ENCODE measurements at places on chromosomes 12 and 14.
A peak's percentile ranks its signal among the peaks of the same experiment; 100 is the strongest.

DNA sequence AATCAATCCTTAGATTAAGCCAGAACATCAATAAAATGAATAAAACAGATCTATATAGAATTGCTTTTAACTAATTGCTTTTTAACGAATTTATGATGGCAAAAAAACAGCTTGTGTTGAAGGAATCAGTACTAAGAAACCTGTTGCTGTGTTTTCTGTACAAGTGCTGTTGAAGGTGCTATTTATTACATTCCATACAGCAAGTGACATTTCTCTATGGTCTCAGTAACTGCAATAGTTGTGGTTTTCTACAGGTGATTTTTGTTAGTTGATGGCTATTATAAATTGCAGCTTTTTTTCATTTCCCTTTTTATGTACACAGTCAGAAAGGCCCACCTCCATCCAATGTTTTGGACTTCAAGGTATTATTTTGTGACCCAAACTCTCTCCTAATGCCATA lies 56.6 kb downstream of the SLC2A13 start:
- no peak for DNase-seq

DNA sequence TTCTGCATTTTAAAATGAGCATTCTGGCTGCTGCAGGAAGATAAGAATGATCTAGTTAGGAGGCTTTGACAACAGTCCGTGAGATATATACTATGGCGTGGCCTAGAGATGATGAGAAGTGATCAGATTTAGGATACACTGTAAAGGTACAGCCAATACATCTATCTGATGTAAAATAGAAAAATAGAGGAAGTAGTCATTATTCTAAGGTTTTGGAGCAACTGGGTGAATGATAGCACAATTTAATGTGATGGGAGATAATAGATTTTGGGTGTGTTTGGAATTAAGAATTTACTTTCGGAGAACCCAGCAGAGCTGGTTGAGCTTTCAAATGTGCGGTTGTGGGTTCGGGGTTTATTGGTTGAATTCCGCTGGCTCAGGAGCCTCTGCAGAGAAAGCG lies at the start of gene ANP32D:
TSS of gene ANP32D (plus strand) at position 301 of the 400 bp plus-strand sequence. CDS start 106 bp downstream, outside the sequence.
- DNase-seq = no peak

DNA sequence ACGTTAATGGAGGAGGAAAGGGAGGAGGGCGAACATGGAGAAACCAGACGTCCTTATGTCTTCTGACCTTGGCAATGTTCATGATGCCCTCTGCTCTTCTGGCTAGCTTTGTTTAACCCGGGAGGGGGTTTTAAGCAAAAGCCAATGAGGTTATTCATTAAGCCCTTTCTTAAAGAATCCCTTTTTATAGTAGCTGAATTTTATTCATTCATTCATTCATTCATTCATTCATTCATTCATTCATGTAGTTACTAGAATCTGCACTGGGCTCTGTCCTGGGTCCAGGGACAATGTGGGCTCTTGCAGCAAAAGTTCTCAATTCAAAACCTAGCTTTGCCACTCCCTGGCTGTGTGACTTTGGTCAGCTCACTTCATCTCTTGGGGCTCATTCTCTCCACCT lies 14.0 kb downstream of the LHX5 start:
- no peak for DNase-seq

- DNase-seq = no peak
Measured at GRCh38 chr14:55126932-55127459, 2.1 kb upstream of the LGALS3 start.

DNA sequence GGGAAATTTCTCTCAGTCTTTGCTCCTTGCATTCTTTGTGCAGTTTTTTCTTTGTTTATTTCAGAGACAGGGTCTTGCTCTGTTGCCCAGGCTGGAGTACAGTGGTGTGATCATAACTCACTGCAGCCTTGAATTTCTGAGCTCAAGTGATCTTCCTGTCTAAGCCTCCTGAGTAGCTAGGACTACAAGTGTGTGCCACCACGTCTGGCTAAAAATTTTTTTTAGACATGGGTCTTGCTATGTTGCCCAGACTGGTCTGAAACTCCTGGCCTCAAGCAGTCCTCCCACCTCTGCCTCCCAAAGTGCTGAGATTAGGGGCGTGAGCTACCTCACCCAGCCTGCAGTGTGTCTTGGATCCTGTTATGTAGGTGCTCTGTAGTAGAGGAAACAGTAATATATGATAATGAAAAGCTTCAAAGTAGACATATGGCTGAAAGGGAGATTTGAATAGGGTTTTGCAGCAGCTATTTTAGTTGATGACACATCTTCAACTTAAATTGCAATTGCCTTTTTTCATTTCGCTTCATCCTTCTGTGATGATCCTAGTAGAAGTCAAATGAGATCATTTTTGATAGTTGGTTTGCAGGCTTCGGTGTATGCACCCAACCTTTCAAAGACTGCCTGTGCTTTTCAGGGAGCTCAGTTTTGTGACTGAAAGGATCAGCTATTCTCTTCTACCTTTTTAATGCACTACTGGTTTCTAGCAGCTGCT lies 75.4 kb downstream of the FUT8 start:
- no peak for DNase-seq

- DNase-seq = no peak
Measured at GRCh38 chr12:124147575-124147974, 147.3 kb upstream of the RFLNA start.

- no peak for DNase-seq
Measured at GRCh38 chr12:101947316-101947715, 69.9 kb downstream of the DRAM1 start.

DNA sequence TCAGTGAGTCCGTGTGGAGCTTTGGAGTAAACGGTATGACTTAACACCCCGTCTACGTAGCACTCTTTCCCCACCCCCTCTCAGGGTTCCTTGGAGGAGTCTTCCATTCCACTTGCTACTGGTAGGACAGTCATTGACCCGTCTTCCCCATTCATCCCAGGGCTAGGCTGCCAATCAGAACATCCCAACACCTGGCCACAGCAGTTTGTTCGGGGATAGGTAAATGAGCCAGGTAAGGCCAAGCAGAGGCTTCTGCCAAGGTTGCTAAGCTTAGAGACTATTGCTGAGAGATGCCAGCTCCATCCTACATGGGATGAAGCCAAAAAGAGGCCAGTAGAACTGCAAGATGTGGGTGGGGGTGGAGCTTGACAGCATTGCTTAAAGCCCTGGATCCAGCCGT lies 130.8 kb downstream of the BCL11B start:
- DNase-seq = no peak

GRCh38 chr14:40850191-40850590 lies 756.5 kb upstream of the LRFN5 start:
- no peak for DNase-seq

GRCh38 chr12:54463034-54463433 lies 10.4 kb downstream of the GTSF1 start:
- no peak for DNase-seq

GRCh38 chr12:24561411-24561871 lies 387.5 kb downstream of the BCAT1 start:
- DNase-seq = no peak

DNA sequence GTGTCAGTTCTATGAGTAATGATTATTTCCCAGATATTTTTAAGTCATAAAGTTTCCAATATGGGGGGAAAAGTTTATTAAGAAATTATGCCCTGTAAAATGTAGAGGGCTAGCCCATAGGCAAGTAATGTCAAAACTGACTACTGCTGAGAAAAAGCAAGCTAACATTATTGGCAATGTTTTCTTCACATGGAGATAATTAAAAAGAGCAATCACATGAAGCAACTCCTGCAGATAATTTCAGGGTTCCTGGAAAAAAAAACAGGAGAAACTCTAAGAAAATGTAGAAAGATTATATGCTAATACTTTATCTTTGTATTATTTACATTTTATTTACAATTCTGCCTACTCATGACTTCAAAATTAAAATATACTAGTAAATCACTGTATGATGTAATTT lies 39.8 kb downstream of the PPP1R12A start:
- DNase-seq = no peak

DNA sequence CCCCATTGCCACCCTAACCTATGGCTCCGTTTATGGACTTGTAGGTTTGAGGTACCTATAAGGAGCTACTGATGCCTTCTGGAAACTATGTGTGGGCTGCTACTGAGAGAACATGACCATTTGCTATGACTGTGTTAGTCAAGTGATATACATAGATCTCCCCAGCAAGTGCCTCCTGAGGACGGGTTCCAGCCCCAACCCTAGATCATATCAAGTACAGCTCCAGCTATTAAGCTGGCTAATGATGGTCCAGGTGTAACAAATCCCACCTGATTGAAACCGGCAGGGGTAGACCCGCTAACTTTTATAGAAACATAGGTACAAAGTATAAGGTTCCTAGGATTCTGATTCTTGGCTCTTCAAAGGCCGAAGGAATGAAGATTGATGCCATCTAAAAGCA lies 23.7 kb downstream of the NINJ2 start:
- no peak for DNase-seq

GRCh38 chr12:82793751-82794281 lies 107.1 kb downstream of the TMTC2 start:
- no peak for DNase-seq

- DNase-seq = no peak
Measured at GRCh38 chr14:94374749-94375260, 13.6 kb downstream of the SERPINA1 start.

DNA sequence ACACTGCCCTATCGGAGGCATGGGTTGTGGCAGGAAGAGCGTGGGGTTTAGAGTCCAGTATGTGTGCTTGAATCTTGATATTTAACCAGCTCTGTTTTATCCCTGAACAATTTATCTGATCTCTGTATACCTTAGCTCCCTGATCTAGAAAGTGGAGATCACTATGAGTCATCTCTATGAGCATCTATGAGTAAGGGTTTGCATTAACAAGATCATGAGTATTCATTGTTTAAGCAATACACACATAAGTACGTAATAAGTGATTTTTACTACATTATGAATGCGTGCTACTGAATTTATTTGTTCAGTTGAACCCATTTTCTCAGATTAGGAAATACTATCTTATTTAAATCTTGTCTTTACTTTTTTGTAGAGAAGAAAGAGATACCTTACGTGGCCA lies 49.4 kb downstream of the GPATCH2L start:
- DNase-seq = no peak

DNA sequence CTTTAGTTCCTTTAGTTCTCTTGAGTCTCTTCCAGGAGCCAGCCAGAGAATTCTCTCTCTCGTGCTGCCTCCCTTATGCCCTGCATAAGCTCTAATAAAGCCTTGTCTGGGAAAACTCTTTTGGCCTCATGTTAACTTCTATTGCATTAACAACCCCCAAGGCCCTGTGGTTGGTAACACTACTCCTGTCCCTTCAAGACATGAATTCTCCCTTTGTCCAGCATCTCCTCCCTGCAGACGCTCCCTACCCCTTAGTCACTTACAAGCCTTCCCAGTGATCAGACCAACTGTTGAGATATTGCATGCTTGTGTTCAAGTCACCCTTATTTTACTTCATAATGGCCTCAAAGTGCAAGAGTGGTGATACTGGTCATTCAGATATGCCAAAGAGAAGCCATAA lies 12.1 kb downstream of the LTBR start:
- DNase-seq = no peak

GRCh38 chr12:80857311-80857710 lies 80.4 kb downstream of the LIN7A start:
- no peak for DNase-seq

DNA sequence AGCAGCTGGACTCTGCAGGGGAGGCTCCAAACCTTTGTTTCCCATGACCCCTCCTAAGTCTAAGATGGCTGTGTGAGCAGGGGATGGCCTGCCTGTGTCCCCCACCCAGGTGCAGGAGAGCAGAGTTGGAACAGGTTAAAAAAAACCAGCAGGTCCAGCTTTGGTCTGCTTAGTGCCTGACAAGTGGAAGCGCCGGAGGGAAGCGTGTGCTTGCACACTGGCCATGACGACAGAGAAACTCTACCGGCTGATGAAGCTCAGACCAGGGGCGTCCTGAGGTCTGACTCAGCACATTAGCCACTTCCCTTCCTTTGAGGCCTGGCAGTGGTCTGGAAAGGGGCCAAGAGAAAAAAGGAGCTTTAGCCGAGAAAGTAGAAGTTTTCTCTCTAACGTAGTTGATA lies 280.1 kb downstream of the VRK1 start:
- no peak for DNase-seq

GRCh38 chr12:102479939-102480338 lies 424 bp downstream of the IGF1 start:
- DNase-seq = no peak

DNA sequence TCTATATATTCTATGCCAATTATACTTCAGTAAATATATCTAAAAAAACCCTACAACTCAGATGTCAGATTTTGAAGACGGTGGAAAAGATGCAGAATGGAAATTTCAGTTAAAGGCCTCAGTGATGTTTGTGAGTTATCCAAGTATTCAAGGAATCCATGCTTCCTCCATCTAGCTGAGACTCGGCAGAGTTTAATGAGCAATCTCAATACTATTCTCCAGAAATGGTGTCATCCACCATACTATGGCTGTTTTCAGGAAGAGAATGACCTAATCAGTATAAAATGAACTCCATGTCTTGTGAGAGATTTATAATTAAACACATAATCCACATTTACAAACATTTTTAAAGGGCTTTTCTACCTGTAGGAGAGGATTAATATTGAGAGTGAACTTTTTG lies 66.0 kb downstream of the KLHL28 start:
- no peak for DNase-seq

DNA sequence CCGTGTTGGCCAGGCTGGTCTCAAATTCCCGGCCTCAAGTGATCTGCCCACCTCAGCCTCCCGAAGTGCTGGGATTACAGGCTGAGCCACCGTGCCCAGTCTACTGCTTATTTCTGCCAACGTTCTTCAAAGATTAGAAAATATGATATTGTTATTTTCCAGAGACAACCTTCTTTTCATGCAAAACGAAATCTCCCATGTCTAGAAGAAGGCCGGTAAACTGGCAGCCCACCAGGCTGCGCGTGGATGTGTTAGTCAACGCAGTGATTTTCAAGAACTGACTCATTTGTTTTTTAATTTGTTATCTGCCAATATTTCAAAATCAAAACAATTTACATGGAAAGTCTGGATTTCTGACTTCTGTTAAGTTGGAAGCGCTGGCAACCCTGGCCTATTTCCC lies 169.6 kb downstream of the RIMBP2 start:
- DNase-seq = no peak

DNA sequence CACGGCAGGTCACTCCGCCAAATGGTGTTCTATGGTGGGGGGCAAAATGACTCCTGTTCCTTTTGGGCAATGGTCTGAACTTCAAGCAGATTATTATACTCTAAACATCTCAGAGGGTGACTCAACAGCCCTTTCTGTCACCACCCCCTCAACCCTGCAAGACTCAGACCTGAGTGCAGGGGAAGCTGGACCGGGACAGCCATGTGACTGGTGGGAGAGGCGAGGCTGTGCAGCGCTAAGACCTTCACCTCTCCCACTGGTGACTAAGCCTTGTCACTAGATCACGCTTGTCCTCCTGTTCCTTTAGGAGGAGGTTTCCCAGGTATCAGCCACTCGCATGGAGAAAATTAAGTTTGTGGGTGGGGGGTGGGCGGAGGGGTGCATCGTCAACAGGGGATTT lies 67.1 kb upstream of the CCND2 start:
- peak; percentile 24 for DNase-seq

DNA sequence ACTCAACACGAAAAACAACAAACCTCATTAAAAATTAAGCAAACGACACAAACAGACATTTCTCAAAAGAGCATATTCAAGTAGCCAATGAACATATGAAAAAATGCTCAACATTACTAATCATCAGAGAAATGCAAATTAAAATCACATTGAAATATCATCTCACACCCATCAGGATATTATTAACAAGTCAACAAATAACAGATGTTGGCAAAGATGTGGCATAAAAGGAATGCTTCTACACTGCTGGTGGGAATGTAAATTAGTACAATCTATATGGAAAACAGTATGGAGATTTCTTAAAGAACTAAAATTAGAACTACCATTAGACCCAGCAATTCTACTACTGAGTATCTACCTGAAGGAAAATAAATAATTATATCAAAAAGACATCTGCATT lies 182.2 kb downstream of the KITLG start:
- DNase-seq = no peak

Measured in type B pancreatic cell (in vitro differentiated cells).